ENCODE measurements at places on chromosomes 2 and 18.

DNA sequence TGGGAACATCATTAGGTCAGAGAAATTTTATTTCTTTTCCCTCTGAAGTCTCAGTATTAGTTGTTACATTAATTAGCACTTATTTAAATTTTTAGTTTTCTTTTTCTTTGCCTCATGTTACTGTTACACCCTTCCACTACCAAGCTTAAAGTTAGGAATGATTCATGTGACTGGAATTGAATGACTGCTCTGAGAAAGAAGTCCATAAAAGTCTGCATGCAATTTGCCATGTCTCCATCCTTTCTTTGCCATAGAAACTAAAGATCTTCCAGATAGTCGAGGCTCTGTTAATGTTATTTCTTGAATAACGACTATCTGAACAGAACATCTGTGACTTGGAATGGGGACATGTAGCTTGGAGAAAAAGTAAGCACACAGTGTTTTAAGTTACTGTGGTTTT lies 1269.8 kb upstream of the PIK3C3 start:
- DNase-seq = no peak

DNA sequence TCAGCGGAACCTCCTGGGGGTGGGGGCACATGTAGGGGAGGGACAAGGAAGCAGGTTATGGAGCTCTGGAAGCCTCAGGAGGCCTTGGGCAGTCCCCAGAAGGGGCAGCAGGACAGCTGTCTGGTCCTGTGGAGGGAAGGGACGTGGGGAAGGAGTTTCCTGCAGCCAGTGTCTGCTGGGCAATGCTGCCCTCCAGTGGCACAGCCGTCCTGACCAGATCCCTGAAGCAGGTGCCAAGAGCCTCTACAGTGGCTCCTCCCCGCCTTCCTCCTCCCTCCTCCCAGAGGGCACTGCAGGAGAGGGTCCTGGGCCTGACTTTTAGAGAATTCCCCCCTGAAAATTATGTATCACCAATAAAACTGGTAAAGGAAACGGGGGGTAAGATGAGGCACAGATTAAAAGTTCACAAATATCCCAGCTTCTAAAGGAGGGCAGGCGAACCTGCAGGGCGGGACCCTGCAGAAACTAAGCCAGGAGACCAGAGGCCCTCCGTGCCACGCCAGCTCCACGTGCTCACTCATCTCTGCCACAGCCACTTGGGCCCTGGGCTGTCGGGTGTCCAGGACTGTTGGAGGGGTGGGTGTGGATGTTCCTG lies 258.5 kb downstream of the TWIST2 start:
- peak; percentile 5 for DNase-seq

- DNase-seq = no peak
Measured at GRCh38 chr18:10497206-10497749, 28.5 kb upstream of the NAPG start.

- no peak for DNase-seq
Measured at GRCh38 chr2:21228041-21228895, 104.5 kb downstream of the TDRD15 start.

DNA sequence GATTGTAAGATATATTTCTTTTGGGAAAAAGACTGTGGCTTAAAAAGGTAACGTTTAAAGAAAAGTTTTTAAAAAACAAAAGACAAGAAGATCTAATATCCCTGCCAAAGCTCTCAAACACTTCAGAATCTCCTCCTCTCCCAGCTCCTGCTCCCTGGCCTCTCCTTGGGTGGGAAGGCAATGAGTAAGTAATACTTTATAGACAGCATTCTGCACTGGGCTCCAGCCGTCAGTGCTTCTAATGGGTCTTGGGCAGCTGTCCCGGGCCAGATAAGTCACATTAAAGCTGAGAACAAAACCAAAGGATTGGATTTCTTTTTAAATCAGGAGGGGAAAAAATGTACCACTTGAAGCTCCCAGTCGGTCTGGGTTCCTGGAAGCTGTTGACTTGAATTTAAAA lies 133.7 kb downstream of the ALPK2 start:
- no peak for DNase-seq

GRCh38 chr2:241577413-241578122 lies 19.0 kb downstream of the BOK start:
- DNase-seq = no peak

DNA sequence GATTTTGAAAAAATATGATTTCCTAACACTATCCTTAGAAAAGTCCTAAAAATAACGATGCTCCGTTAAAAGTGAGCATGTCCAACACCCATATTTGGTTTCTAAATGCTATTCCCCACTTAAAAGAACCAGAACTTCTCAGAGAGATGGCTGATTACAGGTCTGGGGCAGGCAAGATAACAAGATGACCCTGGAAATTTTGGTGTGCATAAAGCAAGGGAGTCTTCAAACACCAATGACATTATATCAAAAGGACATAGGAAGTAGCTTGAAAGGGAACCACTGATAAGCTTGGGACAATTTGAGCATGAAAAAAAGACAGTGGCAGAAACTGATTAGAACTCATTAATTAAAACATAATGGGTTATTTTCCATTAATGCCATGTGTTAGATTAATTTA lies 17.9 kb downstream of the STK17B start:
- DNase-seq = no peak

DNA sequence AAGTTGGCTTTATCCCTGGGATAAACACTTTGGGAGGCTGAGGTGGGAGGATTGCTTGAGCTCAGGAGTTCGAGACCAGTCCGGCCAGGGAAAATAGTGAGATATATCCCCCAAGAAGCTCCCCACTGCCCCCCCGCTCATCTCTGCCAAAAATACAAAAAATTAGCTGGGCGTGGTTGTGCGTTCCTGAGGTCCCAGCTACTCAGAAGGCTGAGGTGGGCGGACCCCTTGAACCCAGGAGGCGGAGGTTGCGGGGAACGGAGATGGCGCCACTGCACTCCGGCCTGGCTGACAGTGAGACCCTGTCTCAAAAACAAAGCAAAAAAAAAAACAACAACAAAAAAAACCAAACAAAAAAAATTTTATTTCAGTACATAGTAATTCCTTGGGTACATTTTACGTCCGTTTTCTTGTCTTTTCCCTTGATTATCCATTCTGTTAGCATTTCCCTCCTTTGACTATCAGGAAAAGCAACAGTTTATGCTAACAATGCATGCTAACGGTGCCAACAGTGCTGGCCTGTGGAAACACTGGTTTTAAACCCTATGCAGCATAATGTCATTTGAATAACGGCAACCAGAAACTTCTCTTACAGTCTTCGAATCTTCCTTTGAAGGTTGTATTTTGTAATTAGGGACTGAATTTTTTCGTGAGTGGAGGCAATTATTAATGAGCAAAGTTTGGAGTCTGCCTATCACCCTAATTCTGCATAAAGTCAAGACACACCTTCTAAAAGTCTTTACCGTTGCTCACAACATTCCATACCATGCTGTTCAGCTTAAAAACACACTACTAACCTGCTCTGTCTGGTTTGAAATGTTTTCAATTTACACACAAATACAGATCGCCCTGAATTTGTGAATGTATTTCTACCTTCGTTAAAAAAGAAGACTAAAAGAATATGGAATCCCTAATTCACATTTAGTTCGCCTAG lies 721 bp upstream of the MIB1 start:
- DNase-seq = no peak

DNA sequence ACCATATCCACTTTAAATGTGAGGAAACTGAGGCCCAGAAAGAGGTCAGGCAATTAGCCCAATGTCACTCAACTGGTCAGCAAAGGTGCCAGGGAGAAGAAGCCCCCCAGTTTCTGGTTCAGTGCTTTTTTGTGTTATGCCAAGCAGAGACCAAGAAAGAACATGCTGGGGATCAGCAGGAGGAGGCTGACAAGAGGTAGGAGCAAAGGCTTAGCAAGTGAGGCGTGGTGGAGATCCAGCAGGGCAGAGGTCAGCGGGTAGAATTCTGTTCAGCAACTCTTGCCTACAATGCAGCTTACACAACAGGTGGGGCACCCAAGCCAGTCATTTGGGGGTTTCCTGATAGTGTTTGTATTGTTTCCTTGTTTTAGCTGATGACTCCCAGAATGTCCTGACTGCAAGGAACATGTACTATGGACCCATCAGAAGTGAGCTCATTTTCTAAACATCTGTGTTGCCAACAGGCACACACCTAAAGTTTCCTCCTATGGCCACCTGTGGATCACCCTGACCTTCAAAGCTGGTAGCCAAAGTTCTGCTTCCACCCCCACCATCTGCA lies 28.2 kb downstream of the LPIN2 start:
- DNase-seq = no peak

DNA sequence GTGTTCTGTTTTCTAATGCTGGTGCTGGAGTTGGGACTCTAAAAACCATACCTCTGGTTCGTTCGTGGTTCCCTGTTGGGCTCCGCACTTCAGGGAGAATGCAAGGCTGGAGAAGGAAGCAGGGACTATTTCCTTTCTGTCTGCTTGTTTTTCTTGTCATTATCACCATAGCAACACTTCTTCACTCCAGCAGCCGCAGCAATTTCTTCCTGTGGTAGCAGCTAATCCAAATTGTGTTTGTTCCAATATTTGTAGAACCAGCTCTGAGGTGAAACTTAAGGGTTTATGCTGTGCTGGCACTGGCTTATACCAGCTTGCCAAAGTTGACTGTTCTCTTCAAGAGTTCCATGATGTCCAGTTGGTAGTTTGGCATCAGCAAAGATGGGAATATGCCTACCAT lies 301.4 kb upstream of the SYT4 start:
- no peak for DNase-seq

DNA sequence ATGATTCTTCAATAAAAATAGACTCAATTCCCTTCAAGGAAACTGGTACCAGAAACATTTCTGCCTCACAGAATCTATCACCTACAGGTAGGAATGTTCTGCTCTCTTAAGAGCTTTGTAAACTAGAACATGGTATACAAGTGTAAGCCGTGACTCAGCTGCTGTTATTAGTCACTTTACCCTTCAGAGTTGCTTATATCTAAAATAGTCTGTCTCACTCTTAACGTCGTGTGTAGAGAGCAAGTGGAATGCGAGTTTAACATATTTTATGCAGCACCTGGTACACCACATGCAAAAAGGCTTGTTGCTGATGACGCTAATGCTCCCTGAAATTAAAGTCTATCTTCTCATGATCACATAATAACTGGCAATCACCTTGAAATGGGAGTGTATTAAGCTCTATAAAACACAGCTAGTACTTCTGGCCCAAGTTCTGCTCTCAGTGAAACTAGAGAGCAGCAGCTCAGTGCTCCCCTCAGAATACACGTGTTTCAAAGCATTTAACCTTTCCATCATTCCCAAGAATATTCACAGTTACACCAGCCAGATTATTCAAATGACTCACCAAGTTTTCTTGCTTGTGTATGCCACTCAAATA lies 420.0 kb downstream of the ZEB2 start:
- DNase-seq = no peak

DNA sequence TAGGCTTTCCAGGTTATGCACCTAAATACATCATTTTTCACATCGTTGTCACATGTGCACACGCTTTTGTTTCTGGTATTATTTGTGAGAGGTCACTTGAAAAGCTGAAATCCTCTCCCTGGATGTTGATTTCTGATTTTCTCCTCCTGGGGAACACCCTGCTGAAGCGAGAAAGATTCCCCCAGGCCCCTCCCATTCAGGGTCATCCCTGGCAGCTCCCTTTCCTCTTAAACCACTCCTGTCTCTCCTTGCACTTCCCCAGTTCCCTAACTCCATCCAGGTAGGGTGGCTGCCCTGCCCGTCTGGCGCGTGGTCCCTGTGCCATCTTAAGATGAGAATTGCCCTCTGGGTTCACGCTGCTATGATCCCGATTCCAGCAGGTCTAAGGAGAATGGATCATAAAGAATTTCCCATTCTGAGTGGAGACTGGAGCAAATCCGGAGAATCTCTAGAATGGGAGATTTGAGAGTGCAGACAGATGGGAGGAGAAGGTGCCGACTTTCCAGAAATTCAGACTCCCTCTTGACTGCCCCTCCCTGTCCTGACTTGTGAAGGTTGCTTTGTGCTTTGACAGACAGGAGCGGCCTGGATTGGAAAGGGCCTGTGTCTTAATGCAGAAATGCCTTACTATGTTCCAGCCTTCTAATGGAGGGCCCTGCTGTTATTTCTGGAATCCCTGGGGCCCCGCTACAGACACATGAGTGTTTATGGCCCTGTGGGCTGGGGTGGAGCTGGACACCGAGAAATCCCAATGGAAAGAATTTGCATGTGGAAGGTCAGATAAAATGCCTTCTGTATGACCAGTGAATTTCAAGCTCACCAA lies 1.3 kb upstream of the YWHAQ start:
- no peak for DNase-seq

- no peak for DNase-seq
Measured at GRCh38 chr18:71249791-71250190, 960.9 kb downstream of the SOCS6 start.

- no peak for DNase-seq
Measured at GRCh38 chr2:69535817-69536241, 98.6 kb upstream of the NFU1 start.

- no peak for DNase-seq
Measured at GRCh38 chr2:17107871-17108270, 410.4 kb downstream of the RAD51AP2 start.

DNA sequence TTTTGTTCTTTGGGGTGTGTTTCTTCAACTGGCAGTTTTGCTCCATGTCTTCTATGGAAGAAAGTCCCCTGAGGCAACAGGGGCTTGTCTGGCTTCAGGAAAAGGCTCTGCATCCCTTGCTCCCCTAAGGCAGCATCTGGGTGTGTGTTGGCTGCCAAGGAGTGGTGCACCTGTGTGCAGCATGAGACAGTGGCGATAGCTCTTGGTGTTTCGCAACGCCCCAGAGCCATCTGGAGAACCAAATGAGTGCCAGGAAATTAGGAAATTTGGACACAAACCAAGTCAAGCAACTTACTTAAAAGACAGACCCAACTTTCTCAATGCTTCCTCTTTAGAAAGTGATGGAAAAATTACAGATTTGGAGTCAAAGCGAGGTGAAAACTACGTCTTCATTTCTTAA lies 1044.4 kb upstream of the CNTNAP5 start:
- DNase-seq = no peak

- DNase-seq = no peak
Measured at GRCh38 chr2:208356846-208357574, 49.6 kb upstream of the PTH2R start.

DNA sequence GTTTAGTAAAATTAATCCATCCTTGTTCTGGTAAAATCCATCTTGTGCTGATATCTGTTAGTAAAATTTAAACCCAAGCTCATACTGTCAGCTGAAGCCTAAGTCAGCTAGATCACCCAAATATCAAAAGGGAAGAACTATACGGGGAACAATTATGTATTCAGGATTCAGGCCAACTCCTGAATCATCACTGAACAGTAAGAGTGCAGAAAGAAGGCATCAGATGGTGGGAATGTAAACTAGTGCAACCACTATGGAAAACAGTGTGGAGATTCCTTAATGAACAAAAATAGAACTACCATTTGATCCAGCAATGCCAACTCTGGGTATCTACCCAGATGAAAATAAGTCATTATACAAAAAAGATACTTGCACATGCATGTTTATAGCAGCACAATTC lies 81.8 kb downstream of the RAPGEF4 start:
- DNase-seq = no peak

GRCh38 chr2:159971365-159972152 lies 90.9 kb downstream of the PLA2R1 start:
- no peak for DNase-seq

DNA sequence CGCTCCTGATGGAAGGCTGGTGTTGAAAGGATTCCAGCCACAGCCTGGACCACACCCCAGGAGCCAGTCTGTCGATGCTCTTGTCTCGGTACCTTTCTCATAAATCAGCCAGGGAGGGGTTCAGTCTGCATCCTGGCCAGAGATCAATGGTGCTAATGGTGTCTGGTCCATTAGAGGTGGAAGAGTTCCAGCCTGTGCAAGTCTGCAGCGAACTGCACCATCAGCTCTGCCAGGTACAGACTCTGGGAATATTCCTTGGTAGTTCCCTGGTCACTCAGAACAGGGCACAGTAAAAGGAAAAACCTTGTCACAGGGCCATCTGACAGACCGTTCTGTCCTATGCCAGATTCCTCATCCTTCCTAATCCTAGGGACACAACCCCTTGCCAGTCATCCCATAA lies 164.3 kb downstream of the MTCL1 start:
- no peak for DNase-seq

Measured in germinal center (tissue), 1 donor.